ENCODE measurements at places on chromosomes 12 and 14.

DNA sequence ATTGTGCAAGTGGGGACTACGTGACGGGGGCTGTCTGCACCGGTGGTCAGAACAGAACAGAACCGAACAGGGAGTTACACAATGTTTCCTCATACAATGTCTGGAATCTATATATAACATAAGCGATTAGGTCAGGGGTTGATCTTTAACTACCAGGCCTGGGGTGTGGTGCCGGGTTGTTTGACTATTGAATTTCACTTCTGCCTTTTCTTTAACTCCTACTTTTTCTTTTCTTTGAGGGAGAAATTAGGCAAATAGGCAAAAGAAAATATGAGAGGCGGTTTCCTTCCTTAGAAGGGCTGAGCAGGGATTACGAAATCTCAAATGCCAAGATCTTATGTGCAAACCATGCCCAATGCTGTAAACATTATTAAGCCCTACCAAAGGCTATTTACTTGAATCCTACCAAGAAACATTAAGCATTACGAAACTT is 140.3 kb downstream of the SLC38A6 start:
- H3K4me3 ChIP-seq = no peak overlapping the region
- peaks cover 2% of the 10 kb centered on the region for H3K36me3 ChIP-seq

GRCh38 chr14:104206281-104206904 is 68.0 kb downstream of the KIF26A start:
- no peak overlapping the region for H3K4me3 ChIP-seq
- no peak overlapping the region for H3K27ac ChIP-seq
- no peaks in the 10 kb centered on the region for H3K4me1 ChIP-seq
- H3K36me3 ChIP-seq = no peaks in the 10 kb centered on the region

DNA sequence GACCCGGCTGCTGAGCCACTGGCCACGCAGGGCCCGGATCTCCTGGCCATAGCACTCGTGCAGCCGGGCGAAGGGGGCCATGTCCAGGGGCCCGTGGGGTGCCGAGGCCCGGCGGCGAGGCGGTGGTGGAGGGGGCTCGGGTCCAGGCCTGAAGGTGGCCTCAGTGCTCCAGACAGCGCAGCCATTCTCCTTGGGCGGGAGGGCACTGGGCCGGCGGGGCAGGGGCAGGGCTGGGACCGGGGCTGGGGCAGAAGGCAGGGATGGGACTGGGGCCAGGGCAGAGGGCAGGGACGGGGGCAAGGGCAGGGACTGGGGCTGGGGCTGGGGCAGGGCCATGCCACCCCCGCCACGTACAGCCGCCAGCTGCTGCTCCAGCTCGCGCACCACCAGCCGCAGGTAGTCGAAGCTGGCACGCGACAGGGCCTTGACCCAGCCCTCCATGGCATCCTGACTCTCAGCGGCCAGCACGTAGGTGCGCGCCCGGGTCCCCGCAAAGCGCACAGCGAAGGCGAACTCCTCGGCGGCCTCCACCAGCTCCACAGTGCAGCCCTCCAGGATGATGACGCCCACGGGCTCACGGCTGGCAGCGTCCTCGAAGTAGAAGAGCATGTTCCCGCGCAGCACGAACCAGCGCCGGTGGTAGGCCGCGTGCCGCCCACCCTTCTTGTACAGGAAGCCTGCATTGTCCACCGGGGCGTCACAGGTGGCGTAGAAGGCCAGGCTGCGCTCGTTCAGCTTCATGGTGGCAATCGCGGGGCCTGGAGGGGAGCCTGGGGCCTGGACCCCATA is 6.0 kb downstream of the PHETA1 start:
- H3K4me3 ChIP-seq = no peak overlapping the region
- H3K27ac ChIP-seq = no peak overlapping the region
- peaks cover 20% of the 10 kb centered on the region for H3K27me3 ChIP-seq
- no peaks in the 10 kb centered on the region for H3K36me3 ChIP-seq
- peaks cover 28% of the 10 kb centered on the region for H3K4me1 ChIP-seq

GRCh38 chr14:24300326-24300980 is 803 bp downstream of the NOP9 start:
- DNase-seq = no peak
- peak overlapping the region; percentile 94 for H3K4me3 ChIP-seq
- H3K4me1 ChIP-seq = peaks cover 44% of the 10 kb centered on the region
- no peaks in the 10 kb centered on the region for H3K27me3 ChIP-seq
- peak overlapping the region; percentile 96 for H3K27ac ChIP-seq

GRCh38 chr14:62709773-62710172 is 335.5 kb downstream of the KCNH5 start:
- no peak for DNase-seq
- no peak overlapping the region for H3K4me3 ChIP-seq
- H3K27ac ChIP-seq = no peak overlapping the region
- no peaks in the 10 kb centered on the region for H3K36me3 ChIP-seq

GRCh38 chr14:73809391-73809790 is 42.2 kb upstream of the PTGR2 start:
- no peak for DNase-seq
- H3K27ac ChIP-seq = no peak overlapping the region
- H3K27me3 ChIP-seq = no peaks in the 10 kb centered on the region

DNA sequence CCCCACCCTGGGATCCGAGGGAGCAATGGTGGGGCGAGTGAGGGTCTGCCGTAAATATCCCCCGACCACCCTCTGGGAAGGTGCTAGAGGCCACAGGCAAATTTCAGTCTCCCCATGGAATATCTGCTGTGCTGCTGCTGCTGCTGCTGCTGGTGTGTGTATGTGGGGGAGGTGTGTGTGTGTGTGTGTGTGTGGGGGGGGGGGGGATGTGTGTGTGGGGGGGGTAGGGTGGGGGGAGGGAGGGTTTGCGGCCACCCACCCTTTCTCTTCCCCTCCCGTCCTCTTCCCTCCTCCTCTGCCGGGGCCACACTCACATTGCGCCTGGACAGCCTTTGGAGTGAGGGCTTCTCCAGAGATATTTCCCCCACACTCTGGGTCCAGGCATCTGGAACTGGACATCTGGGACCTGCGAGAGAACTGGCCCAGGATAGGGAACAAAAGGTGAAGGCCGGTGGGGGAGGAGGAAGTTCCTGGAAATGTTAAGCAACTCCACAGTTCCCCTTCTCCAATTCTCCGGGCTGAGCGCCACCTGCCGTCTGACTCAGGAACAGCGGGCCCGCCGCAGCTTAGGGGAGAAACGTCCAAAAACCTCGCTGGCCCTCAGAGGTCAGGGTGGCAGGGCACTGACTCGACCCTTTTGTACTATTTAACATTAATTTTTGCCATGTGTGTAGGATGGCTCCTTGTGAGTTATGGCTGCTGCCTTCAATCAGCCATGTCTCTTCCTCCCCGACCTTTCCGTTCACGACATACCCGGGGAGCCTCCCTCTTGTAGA is at the start of gene C1RL:
C1RL (minus strand) TSS at position 419 of the 776 bp plus-strand sequence; CDS start at position 385, 34 bp downstream.
- H3K27me3 ChIP-seq = no peaks in the 10 kb centered on the region
- peak; percentile 71 for DNase-seq
- H3K4me3 ChIP-seq = peak within 1 kb of the TSS; percentile 94
- peaks cover 22% of the 10 kb centered on the region for H3K36me3 ChIP-seq
- H3K27ac ChIP-seq = peak within 1 kb of the TSS; percentile 91

- no peak overlapping the region for H3K27ac ChIP-seq
- no peak overlapping the region for H3K4me3 ChIP-seq
- H3K4me1 ChIP-seq = no peaks in the 10 kb centered on the region
- H3K27me3 ChIP-seq = peaks cover 16% of the 10 kb centered on the region
Observed at GRCh38 chr12:124577374-124577773, 10.0 kb upstream of the NCOR2 start.

DNA sequence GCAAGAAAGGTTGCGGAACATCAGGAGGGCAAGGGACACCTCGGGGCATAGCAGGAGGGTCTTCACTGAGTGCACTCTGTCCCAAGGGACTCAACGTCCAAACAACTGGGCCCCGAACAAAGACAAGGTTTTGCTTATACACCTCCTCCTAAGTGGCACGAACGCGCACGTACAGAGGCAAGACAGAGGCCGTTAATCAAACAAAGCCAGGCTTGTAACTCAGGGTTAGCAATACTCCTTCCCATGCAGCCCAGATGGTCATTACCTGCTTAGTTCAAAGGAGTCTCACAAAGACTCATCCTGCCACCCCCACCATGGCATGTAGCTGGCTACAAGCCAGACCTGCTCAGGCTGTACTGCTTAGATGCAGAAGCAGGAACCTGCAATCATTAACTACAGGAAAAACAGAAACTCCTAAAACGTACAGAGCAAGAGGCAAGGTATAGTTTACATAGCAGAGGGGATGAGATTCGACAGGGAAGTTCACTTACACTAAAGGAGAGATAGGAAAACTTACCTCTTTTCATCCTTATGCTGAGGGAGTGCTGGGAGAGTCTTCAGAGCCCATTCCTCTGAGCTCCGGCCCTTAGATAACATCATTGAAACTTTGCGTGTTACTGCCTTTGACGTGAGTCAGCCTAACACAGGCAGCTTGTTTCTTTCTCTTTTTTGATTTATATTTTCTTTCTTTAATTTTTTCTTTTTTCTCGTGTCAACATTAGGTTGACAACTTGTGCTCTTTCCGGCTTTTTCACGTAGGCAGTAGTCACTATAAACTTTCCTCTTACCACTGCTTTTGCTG is 1319.1 kb downstream of the TMEM121 start:
- peaks cover 42% of the 10 kb centered on the region for H3K27me3 ChIP-seq
- no peak for DNase-seq
- H3K36me3 ChIP-seq = no peaks in the 10 kb centered on the region
- H3K4me3 ChIP-seq = peak overlapping the region; percentile 90

GRCh38 chr12:17108877-17109541 is 503.0 kb upstream of the LMO3 start:
- no peaks in the 10 kb centered on the region for H3K4me1 ChIP-seq
- no peaks in the 10 kb centered on the region for H3K27me3 ChIP-seq
- DNase-seq = no peak
- H3K27ac ChIP-seq = no peak overlapping the region

- DNase-seq = no peak
- H3K4me1 ChIP-seq = no peaks in the 10 kb centered on the region
- no peaks in the 10 kb centered on the region for H3K36me3 ChIP-seq
- H3K27me3 ChIP-seq = peaks cover 9% of the 10 kb centered on the region
- H3K27ac ChIP-seq = no peak overlapping the region
- H3K4me3 ChIP-seq = no peak overlapping the region
Observed at GRCh38 chr12:108905725-108906124, 25.8 kb downstream of the DAO start.

DNA sequence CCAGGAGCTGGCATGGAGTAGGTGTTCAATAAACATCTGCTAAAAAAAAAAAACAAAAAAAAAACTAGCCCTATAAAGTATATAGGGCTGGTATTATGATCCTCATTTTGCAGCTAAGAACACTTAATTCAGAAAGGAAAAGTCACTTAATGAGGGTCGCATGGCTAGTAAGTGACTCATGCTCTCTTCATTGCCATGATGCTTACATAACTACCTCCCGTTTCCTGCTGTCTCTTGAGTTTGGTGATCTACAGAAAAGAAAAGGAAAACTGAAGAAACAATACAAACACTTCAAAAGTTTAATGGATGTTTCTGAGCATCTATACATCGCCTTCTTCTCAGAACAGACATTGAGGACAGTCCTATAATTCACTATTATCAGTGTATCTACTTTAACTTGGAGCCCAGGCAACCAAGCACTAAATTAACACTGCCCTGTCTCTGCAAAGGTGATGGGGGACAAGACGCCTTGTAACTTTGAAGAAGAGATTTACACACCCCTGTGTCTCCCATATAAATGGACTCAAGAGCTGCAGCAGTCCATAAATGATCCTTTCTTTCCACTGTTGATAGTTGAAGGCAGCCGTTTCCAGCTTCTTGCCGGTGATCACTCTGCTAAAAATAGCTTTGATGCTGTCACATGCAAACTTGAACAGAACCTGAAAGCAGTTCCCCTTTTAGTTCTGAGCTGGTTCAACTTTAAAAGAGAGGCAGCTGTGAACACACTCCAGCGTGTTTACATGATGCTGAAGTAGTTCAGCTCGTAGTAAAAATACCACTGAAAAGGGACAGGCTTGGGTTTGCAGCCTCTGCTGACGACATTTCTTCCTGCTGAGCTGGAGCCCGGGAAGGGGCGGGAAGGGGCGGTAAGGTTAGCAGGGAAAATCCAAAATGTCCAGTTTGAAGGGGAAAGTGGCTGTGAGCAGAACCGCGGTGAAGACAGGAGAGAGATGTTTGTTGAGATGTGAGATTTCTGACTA is 113.3 kb downstream of the FOXN3 start:
- H3K36me3 ChIP-seq = peaks cover 27% of the 10 kb centered on the region

GRCh38 chr12:121295746-121296617 is 527 bp downstream of the CAMKK2 start:
- H3K36me3 ChIP-seq = peaks cover 10% of the 10 kb centered on the region
- peak overlapping the region; percentile 84 for H3K27ac ChIP-seq
- H3K4me3 ChIP-seq = peak overlapping the region; percentile 94
- no peaks in the 10 kb centered on the region for H3K27me3 ChIP-seq
- H3K4me1 ChIP-seq = peaks cover 35% of the 10 kb centered on the region

DNA sequence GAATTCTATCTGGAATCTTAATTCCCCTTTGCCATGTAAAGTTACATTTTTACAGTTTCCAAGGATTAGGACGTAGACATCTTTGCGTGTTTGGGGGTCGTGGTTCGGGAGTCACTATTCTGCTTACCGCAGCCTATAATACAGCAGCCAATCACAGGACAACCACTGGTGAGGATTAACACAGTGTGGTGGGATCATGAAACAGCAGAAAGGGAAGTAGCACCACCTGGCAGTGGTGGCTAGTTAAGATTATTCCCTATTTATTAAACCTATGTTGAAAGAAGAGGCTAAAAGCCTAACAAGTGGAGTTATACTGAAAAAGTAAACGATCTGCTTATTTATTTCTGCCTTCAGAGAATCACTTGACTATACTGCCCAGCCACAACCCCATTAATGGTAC is 71.7 kb downstream of the IPO8 start:
- no peak for DNase-seq
- no peaks in the 10 kb centered on the region for H3K36me3 ChIP-seq
- no peak overlapping the region for H3K27ac ChIP-seq
- peaks cover 7% of the 10 kb centered on the region for H3K4me1 ChIP-seq

DNA sequence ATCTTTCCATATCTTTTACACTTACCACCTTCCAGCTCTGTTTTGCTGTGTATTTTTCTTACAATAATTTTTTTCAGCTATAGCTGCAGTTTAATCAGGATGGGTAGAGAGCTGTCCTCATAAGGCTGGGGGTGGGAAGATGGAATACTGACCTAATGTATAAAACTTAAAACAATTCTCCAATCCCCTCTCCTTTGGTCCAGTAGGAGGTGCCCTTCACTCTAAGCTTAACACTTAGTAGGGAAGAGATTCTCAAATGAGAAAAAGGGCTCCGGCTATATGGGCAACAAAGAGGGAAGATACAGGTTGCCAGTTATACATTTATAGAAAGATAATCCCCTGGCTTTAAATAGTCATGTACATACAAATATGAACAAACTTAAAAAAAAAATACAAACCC is 2.8 kb downstream of the ORMDL2 start:
- H3K4me1 ChIP-seq = peaks cover 32% of the 10 kb centered on the region
- no peaks in the 10 kb centered on the region for H3K27me3 ChIP-seq
- no peak overlapping the region for H3K4me3 ChIP-seq
- no peak for DNase-seq

- H3K27me3 ChIP-seq = peaks cover 6% of the 10 kb centered on the region
- DNase-seq = no peak
- no peaks in the 10 kb centered on the region for H3K36me3 ChIP-seq
- no peaks in the 10 kb centered on the region for H3K4me1 ChIP-seq
Observed at GRCh38 chr14:35383569-35384454, 20.7 kb downstream of the NFKBIA start.
